ENCODE measurements at places on chromosomes 16 and 17.

- DNase-seq, result no peak
Measured at GRCh38 chr16:66512272-66513110, 37.4 kb downstream of the TK2 start.

DNA sequence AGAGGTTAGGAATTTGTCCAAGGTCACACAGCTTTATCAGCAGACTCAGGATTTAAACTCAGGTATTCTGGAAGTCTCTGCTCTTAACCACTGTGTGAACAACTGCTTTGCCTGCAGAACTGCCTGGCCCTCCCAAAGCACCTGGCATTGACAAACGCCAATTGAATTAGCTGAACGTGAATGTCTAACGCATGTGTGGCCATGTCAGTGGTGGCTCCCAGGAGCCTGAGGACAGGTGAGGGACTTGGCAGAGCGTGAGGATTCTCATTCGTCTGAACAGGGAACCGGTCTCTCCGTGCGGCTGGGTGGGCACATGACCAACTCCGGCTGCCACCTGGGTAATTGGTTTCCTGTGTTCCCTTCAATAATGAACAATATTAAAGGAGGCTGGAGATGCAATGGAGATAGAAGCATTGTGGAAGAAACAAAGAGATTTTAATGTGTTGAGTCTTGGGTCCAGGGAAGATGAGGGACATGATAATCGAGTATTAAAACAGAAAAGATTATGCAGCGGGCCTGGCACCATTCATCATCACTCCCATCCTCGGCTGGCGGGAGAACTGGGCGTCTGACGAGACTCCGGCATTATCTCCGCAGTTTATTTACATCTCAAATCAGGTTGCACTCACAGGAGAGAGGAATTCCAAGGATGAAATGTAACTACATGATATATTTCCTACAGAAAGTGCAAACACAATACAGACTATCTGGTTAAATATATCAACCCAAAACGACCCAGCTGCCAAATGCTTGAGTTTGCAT, 113.5 kb downstream of the NPIPB5 start:
- no peak for DNase-seq

DNA sequence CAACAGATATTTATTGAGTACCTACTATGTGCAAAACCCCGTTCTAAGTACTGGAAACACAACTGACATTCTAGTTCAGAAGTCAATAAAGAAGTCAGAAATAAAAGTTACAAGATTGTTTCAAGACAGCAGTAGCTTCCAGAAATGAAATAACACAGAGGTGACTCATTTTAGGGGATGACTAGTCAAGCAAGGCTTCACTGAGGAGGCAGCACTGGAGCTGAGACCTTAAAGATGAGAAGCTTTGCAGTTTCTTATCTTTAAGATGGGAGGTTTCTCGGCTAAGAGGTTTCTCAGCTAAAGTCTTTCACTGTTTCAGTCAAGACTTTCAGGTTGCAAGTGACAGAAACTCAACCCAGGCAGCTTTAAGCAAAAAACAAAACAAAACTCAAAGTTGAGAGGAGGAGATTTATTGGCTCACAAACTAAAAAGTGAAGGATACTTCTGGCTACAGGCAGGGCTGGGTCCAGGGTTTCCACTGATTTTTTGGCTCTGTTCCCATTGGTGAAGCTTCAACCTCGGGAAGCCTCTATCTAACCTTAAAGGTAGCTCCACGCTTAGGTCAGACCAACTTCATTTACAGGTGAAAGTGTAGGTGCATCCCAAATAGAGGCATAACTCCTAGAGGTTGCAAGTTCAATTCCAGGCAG, 7.4 kb upstream of the MMP2 start:
- peak; percentile 37 for DNase-seq

DNA sequence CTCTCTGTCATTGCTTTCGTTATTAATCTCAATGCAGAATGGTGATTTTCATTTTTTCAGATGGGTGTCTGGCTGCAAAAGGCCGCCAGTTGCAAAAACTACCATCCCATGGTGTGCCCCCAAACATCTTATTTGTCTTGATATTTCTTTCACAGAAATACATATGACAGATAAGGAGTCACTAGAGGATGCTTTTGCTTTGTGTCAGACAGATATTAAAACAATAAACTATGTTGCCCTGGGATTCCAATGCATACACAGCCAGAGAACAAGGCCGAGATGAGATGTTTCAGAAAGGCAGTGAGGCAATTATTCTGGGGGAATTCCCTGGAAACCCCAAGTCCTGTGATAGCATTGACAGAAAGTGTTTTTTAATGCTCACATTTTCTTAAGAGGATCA, 307.7 kb downstream of the RBFOX1 start:
- DNase-seq, result no peak

GRCh38 chr16:88636488-88637265, 1.7 kb upstream of the IL17C start:
- DNase-seq, result peak; percentile 9

DNA sequence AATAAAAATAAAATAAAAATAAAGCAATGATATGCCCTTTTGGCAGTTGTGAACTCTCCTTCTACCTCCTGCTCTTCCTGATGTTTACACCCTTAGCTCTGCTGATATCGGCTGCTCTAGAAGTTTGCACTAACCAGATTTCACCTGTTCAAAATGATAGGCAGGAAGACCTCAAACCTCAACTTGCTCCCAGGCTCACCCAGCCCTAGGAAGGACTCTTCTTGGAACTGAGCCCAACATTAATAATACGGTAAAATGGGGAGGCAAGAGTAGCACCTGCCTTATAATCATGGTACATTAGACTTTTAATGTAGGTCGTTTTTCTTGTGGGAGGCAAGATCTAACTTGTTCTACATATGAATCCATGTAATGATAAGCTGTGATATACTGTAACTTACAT, 61.2 kb upstream of the MED13 start:
- DNase-seq, result no peak

DNA sequence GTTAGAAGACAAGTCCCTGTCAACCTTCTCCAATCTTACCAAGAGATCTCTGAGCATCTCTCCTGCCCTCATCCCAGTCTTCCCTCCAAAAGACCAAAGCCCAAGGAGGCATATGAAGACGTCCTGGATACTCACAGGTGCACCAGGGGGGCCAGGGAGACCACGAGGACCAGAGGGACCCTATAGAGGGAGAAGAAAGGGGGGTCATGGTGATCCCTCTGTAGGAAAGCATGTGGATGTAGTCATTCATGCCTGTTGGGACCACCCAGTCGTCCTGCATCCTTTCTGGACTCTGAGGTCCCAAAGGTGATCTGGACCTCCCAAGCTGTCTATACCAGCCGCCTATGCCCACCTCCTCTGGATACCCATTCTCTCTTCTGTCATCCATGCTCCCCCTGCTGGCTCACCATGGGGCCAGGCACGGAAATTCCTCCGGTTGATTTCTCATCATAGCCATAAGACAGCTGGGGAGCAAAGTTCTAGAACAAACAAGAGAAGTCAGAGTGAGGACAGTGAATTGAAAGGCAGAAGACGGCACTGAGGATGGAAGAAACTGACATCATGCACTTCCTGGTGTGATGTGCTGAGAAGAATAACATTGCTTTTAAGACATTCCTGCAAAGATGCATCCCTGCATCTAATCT, 3.3 kb downstream of the COL1A1 start:
- peak; percentile 71 for DNase-seq

DNA sequence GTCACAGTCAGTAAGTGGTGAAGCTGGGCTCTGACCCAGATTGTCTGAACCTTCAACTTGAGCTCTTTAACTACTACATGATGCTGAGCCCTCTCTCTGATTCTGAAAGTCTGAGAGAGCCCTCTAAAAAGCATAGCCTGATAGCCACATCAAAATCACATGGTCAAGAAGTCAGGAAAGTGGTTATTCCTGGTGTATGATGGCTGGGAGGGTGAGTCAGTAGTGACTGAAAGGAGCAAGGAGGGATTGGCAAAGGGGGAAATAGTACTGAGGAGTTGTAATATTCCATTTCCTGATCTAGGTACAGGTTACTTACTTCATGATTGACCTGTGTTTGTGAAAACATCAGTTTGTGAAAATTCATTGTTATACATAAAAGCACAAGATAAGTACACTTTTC, 89.1 kb downstream of the SSH2 start:
- DNase-seq, result no peak

DNA sequence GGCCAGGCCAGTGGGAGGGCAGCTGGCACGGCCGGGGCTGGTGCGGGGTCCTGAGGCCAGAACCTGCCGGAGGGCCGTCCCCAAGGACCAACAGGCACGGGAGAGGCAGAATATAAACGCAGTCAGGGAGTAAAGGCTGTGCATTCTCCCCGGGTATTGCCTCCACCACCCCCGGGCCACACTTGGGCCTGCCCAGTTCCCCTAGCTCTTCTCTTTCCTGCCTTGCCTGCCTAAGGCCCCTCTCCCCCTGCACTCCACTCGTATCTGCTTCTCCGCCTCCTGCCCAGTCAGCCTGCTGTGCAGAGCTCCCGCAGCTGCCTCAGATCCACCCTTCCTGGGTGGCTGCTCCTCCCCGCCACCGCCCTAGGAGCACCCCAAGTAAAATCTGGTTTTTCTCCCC, 5.0 kb upstream of the RPH3AL start:
- no peak for DNase-seq

- no peak for DNase-seq
Measured at GRCh38 chr16:9465161-9465560, 373.7 kb downstream of the HAPSTR1 start.

GRCh38 chr16:70410734-70411133, 28.2 kb downstream of the ST3GAL2 start:
- DNase-seq, result no peak

GRCh38 chr17:72125742-72126141, 4.9 kb downstream of the SOX9 start:
- DNase-seq, result no peak

DNA sequence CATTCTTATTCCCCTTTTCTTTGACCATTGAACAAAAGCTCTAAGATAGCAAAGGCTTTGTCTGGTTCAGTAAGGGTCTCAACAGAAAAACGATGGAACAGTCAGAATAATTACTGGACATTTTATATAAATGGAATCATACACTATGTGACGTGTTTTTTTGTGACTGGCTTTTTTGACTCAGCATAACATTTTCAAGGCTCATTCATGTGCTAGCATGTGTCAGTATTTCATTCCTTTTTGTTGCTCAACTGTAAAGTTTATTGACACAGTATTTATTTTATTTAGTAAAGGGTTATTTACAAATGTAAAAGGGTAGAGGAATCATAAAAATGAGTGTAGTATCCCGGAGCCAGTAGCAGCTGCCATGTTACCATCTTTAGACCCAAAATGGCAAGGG, 226.2 kb downstream of the CDRT15L2 start:
- DNase-seq, result no peak

DNA sequence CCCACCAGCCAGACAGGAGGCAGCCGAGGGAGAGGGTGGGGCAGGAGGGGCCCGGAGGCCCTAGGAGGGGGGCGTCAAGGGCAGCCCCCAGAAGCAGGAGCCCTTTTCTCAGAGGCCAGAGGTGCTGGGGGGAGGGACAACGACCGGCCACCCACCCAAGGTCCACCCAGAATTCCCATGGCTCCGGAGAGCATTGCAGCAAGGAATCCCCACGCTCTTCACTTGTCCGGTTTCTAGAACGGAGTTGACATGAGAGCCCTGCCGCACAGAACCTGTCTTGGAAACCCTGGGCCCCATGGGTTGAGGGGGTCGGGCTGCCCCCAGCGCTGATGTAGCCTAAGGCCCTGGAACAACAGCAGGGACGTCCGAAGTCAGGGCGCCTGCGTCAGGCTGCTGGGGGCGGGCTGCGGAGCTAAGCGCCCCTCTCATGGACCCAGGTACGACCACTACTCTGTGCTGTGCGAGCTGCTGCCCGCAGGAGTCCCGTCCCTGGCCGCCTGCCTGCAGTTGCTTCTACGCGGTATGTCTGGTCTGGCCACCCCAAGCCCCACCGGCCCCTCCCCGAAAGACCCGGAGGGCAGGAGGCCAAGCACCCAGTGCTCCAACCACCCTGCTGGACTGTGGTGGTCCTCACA, 11.2 kb downstream of the CYBC1 start:
- DNase-seq, result no peak

- DNase-seq, result peak; percentile 56
Measured at GRCh38 chr17:45144199-45145034, 3.9 kb upstream of the HEXIM1 start.

DNA sequence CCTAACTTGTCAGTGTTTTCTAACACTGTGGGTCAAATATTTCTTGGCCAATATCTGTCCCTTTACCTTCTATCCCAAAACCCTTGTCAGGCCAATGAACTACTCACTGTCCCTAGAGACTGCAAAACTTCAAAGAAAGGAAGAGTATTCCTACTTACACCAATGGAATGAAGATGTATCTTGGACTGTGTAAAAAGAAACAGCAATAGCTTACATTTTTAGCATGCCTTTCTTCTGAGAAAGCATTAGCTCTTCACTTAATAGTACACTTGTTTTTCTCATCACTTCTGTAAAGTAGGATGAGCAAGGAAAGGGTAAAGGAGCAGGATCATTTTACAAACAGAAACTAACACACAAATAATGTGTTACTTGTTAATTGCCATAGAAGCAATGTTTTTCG, 73.9 kb downstream of the STH start:
- DNase-seq, result no peak

GRCh38 chr17:34519282-34519681, 60.1 kb upstream of the TMEM132E start:
- peak; percentile 26 for DNase-seq

DNA sequence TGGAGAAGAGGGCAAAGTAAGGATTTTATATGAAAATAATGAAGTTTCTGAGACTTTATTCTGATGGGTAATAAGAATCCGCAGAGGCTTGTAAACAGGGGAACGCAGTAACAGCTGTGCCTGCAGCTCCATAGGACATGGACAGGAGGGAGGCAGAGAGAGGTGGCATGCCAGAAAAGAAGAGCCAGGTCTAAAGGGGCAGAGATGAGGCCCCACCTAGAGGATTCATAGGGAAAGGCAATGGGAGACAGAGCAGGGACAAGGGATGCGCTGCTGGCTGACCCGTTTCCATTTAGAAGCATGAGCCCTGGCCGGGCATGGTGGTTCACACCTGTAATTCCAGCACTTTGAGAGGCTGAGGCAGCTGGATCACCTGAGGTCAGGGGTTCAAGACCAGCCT, 340.3 kb upstream of the CDH5 start:
- DNase-seq, result no peak

DNA sequence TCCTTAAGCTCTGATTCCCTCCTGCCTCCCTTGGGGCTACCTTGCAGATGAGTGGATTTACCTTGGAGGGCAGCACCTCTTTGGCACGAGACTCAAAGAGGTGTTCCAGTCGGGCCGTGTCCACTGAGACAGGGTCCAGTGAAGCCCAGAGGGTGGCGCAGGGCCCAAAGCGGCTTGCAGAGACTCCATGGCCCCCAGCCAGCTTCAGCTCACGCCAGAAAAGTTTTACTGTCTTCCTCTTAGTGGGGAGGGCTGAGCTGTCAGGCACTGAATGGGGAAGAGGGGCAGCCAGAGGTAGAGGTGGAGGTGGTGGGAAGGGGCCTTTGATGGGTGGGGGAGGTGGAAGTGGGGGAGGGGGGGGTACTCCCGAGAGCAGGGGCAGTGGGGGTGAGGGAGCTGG, 6.7 kb downstream of the TMEM208 start:
- DNase-seq, result no peak

DNA sequence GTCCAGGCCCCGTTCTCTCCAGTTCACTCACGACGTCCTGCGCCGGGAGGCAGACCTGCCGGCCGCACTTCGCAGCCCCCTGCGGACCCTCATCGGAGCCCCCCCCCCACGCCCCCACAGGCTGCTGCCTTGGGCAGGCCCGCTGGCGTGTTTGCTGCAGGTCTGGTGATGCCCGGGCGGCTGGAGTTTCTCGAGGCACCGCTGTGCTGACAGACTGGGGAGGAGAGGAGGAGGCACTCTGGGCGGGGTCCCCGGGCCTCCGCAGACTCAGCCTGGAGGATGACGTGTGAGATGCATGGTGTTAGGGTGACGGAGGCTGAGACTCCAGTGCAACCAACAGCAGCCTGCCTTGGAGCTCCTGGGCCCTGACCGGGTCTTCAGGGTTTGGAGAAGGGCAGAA, 24.1 kb downstream of the BAIAP2 start:
- DNase-seq, result no peak

Data from stimulated activated CD4-positive, alpha-beta T cell treated with anti-CD3 and anti-CD28 coated beads, Interleukin-15, amount 100 ng/mL, for 24 hours (primary cell).